Stimulated activated CD8-positive, alpha-beta memory T cell treated with anti-CD3 and anti-CD28 coated beads, Interleukin-4, amount 100 ng/mL, for 1 hour (primary cell): ENCODE measurements at places on chromosomes 5 and 9.

DNA sequence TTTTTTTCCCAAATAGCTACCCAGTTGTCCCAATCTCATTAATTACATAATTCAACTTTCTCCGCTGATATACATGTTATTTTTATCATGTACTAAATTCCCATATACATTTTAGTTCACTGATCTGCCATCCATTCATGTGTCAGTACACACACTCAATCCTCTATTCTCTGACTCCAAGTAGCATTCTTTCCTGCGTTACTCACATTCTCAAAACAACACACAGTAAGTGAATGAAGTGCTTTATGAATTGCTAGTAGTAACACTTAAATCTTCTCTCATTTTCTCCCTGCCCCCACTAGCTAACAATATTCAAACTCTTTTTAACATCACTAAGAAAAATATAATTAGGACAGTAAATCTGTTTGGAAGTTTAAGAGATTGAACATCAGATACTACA lies 8.9 kb downstream of the ZNF366 start:
- no peak for DNase-seq

GRCh38 chr5:102931085-102931725 lies 176.1 kb downstream of the PAM start:
- no peak for DNase-seq

DNA sequence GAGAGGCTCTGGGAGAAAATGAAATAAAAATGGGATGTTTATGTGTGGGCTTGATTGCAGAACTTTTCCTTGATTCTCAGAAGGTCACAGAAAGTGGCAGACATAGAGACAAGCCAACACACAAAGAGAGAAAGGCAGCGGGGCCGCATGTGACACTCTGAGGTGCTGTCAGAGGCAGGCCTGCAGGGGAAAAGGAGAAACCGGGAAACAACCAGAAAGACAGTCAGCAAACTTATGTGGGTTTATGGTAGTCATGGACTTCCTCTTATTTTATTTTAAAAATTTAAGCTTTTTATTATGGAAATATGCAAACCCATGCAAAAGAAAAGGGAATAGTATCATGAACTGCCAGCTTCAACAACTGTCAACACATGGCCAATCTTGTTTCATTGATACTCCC lies 16.3 kb upstream of the IGFBPL1 start:
- no peak for DNase-seq

GRCh38 chr5:16886366-16886736 lies 49.7 kb downstream of the MYO10 start:
- no peak for DNase-seq

DNA sequence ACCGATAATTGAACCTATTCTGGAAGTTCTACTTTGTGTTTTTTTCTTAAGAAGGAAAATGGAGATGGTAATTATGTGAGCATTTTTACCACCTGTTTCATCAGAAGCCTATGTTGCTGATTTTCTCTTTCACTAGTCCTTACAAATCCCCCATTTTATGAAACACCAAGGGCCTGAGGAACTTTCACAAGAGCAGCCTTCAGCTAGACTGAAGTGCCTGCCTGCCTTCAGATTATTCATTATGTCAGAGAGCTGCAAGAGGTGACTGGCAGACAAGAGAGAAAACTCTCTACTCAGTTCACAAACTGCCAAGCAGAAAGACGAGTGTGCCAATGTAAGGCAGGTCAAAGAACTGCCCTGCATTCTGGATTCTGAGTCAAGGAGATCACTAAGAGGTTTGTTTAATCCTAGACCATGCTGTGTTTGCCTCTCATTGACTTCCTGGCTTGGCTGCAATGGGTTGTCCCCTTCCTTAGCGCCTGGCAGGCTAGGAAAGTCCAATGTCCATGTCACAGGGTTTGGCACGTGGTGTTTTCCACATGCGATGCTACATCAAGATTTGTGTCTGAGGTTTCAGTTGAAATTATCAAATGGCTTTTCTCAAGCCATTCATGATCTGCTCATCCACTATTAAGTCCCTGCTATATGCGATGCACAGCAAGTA lies 143.3 kb downstream of the CDC42SE2 start:
- DNase-seq: no peak

GRCh38 chr5:61320860-61321259 lies 11.2 kb upstream of the ZSWIM6 start:
- no peak for DNase-seq

DNA sequence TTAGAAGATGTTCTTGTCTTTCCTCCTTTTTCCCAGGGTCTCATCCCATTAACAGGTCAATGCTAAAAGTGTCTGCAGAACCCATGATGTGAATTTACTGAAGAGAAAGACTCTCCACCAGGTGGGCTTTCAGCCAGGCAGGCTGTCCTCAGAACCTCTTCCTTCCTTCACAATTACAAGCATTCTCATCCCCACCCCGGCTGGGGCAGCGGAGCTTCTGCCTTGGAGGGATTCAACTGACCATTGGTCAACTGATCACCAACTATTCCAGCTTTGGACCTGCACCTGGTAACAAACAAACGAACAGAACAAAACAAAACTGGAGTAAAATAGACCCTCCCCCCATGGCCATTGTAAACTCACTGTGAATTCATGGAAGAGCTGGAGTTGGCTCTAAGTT lies 12.6 kb downstream of the IL9 start:
- no peak for DNase-seq

GRCh38 chr9:115989831-115990230 lies 163.8 kb upstream of the PAPPA start:
- DNase-seq: no peak

DNA sequence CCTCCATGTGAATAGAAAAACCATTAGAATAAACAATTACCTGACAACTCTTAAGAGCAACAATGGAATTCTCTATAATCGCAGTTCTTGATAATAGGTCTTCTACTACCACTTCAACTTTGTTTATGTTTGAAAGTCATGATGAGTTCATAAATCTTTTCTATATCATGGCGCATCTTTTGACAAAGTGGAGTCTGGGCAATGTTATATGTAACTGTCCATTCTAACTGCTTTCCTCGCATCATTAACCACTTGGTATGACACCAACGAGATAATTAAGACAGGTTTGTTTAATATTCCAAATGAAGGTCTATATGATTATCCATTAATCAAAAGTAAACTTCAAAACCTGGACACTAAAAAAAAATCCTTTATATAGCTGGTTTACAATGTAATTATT lies 272.0 kb downstream of the DENND1A start:
- DNase-seq: no peak

- no peak for DNase-seq
Measured at GRCh38 chr9:19431361-19432171, 22.8 kb downstream of the ACER2 start.

- DNase-seq: no peak
Measured at GRCh38 chr5:127275641-127276193, 14.9 kb upstream of the MEGF10 start.

DNA sequence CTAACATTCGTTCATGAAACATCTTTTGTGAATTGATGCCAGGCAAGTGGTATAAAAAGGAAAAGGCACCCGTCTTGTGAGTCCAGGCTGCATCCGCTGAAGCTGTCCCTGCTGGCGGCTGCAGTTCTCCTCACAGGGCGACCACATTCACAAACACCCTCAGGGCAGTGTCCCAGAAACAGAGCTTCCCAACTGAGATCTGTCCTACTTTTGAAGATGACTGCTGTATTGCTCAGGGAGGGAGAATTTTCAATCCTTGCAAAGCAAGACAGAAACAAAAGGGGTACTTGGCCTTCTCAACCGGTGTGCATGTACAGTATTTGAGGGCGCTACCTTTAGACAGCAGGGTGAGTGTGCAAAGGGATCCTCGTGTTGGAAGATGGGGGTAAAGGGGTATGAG lies 316.1 kb downstream of the GADD45G start:
- DNase-seq: no peak

GRCh38 chr5:39587675-39588074 lies 162.9 kb upstream of the DAB2 start:
- DNase-seq: no peak

DNA sequence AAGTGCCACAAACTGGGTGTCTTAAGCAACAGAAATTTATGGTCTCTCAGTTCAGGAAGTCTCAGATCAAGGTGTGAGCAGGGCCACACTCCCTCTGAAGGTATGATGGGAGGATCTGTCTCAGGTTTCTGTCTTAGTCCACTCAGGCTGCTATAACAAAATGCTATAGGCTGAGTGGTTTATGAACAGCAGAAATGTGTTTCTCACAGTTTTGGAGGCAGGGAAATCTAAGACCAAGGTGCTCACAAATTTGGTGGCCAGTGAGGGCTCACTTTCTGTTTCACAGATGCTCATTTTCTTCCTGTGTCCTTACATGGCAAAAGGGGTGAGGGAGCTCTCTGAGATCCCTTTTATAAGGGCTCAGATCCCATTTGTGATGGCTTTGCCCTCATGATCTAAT lies 281.4 kb downstream of the CWC27 start:
- no peak for DNase-seq

- no peak for DNase-seq
Measured at GRCh38 chr5:87433945-87434344, 21.2 kb upstream of the CCNH start.

GRCh38 chr5:59321642-59322041 lies 571.9 kb downstream of the PDE4D start:
- no peak for DNase-seq

DNA sequence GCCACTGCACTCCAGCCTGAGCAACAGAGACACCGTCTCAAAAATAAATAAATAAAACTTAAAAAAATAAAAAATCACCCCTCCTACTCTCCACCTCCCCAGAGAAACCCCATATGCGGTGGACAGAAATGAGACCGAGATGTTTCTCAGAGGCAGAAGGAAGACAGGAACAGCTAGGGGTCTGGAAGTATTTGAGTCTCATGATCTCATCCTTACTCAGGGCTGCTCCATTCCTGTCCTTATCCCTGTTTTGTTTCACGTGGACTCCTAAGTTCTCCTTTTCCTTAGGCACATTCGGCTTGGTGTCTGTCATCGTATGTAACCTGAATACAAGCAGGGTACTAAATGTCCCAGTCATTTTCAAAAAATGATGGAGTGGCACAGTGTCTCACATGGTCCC lies 76.1 kb downstream of the C9orf50 start:
- DNase-seq: no peak

- no peak for DNase-seq
Measured at GRCh38 chr9:1453636-1454035, 403.5 kb downstream of the DMRT2 start.

GRCh38 chr9:27471366-27471765 lies 52.7 kb upstream of the IFNK start:
- DNase-seq: no peak

GRCh38 chr5:115375893-115376292 lies 79.4 kb upstream of the CCDC112 start:
- no peak for DNase-seq
